ENCODE measurements at places on chromosomes 3 and 15.

DNA sequence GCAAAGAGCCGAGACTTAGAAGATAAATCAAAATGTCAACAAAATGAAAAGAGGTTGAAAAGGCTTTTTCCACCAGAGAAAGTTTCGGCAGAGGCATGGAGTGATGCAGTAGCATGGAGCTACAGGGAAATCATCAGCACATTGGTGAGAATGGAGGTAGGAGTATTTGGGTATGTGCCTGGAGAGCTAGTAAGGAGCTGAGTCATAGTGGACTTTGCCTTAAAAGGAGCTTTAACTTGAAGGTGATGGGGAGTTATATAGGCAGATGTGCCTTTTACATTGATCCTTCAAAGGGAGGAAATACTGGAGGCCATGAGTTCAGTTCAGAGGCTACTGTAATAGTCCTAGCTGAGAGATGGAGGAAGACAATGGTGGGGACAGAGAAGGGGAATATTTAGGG lies 44.3 kb downstream of the IL5RA start:
- no peak for ATAC-seq

DNA sequence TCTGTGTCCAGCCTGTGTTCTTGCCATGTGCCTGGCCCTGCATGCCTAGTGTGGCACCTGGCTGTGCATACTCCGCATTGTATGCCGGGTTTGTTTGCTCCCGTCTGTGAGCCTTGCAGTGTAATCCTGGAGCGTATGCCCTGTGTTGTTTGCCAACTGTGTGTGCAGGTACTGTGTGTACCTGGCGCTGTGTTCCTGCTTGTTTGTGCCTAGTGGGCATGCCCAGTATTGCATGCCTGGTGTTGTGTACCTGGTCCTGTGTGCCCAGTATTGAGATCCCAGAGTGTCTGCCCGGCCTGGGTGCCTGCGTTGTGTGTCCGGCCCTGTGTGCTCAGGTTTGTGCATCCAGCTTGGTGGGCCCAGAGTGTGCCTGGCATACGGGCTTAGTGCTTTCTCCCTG lies 54.5 kb upstream of the CHRNA7 start:
- no peak for ATAC-seq

GRCh38 chr15:51108933-51109550 lies 14.3 kb upstream of the TNFAIP8L3 start:
- peak; percentile 58 for ATAC-seq

DNA sequence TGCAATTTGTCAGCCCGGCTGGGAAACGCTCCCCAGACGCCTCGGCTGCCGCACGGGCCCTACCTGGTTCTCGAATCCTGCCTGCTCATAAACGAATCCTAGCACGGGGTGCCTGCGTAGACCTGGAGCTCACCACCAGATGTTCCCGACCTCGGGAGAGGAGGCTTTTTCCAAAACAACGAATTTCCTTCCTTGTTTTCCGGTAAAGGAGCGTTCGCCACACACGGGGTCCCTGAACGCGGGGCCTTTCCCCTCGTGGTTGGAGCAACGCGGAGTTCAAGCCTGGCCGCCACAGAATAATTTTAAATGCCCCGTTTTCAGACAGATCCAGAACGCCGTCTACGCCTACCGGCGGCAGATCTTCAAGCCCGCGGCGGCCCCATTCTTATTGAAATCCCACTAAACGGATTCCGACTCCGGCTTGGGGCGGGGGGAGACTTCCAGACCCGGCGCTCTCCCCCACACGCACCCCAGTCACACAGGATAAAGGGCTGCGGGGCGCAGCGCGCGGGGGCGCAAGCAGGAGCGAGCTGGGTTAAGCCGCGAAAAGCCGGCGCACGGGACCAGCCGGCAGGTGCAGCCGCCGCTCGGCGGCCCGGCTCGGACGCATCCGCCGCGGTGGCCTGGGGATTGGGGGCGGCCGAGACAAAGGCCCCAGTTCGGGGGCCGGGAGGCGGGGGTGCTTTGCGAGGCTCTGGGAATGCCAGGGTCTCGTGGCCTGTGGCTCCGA lies 895 bp downstream of the GATA2 start:
- no peak for ATAC-seq

DNA sequence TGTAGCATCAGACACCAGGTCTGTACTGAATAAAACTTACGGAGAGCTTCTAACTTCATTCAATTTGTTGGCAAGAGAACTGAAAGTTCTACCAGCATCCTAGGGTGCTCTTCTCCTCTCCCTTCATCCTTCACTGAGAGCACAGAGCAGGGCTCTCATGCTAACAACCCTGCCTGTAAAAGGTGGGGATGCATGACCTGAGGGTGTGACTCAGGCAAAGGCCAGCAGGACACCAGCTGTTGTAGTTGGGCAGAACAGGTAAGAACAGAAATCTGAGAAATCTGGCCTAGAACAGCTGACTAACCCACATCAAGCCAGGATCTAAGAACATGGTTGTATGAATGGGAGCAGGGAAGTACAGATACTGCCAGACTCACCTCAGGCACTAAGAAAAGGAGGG lies 64.2 kb downstream of the MYLK start:
- ATAC-seq, result no peak

DNA sequence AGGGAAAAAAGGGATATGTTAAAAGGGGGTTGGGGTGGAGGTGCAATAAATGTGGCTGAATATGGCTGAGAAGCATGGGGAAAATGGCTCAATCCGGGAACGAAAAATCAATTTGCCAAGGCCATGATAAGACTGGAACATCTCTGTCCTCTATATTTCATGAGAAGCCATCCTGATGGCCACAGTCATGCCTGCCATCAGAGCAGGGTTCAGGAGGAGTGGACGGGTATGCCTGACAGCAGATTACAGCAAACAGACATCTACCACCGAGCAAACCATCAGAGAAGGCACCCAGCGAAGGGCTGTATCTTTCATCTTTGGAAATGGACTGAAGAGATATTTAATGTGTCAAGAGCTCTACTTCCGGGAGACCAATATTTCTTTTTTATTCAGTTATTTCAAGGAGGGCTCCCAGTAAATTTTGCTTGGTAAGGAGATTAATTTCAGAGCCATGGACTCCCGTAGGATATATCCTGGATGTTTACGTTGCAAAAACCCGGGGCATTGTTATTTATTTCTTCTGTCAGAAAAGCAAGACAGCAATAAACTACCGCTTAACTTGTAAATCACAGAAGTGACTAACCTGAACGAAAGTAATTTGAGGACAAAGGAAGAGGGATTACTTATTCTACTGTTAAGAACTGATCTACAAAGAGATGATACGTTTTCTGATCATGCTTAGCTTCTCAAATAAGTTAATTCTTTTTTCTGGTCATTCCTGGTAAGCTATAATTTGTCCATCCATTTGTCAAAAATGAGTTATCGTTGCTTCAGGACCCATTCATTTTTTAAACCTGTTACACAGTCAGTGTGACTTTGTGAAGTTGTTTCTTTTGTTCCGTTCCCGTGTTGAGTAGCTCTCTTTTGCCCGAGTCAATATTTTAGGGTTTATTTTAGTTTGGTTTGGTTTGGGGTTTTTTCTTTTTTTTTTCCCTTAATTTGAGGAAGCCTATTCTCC lies 80.6 kb upstream of the CHD2 start:
- no peak for ATAC-seq

DNA sequence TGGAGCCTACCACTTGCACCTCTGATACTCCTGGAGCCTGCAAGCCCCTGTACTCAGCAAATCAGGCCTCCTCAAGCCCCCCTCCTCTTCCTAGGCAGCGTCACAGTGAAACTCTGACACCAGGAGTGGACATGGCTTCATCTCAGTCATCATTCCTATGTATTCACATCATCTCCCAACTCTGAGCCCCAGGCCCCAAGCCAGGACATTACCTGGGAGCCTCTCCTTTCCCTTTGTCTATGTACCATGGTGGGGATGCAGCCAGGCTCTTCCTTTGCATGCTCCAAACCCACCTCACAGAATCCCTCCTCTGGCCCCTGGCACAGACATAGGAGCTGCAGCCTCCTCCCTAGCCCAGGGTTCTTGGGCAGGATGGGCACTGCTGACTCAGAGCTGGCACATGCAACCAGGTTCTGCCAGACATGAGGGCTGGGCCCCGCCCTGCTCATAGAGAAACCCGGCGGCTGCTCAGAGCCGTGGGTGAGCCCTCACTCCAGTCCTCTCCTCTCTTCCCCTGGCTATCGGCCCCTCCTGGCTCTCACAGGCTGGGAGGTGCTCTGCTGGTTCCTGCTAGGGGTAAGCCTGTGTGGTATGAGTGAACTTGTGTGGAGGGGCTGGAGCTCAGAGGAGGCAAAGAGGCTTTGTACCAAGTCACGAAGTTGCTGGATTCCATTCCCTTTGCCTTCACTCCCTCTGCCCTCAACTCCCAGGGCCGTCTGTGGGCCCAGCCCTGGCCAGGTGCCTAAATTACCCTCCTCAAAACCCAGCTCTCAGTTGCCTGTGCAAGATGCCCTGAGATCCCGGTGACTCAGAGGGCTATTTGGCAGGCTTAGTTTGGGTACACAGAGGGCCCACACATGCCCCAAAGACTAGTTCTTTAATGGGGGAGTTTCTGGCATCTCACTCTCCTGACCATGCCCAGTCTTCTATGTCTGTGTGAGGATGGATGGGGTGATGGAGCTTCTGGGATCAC lies 1.9 kb upstream of the PLCD1 start:
- peak; percentile 33 for ATAC-seq
